Thyroid gland (tissue), 4 donors: ENCODE measurements at places on chromosomes 5 and 9. TPM values are rescaled to one million over a fixed set of nuclear protein-coding genes. Genes with fewer than 3 reads are reported as not detected.
A peak's percentile ranks its signal among the peaks of the same experiment; 100 is the strongest.

The SH3RF2 gene
- 20.8 TPM for total RNA-seq

DNA sequence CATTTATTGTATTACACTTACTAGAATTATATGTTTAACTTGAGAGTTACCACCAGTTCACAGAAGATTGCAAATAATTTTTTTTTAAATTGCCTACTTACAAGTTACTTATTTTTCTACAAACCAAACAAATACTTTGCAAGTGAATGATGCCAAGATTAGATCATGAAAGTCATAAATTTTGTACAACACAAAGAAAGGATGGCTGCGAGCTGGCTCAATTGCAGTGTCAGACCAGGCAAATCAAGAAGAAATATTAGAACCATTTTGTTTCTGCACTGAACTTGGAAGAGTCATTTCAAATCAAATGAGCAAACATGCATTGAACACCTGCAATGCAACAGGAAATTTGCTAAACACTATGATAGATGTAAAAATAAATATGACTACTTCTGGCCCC is 97.3 kb downstream of the PLCXD3 start:
- H3K36me3 ChIP-seq: no peaks in the 10 kb centered on the region
- H3K4me3 ChIP-seq: no peak overlapping the region
- DNase-seq: no peak
- H3K27ac ChIP-seq: no peak overlapping the region
- H3K4me1 ChIP-seq: no peaks in the 10 kb centered on the region

DNA sequence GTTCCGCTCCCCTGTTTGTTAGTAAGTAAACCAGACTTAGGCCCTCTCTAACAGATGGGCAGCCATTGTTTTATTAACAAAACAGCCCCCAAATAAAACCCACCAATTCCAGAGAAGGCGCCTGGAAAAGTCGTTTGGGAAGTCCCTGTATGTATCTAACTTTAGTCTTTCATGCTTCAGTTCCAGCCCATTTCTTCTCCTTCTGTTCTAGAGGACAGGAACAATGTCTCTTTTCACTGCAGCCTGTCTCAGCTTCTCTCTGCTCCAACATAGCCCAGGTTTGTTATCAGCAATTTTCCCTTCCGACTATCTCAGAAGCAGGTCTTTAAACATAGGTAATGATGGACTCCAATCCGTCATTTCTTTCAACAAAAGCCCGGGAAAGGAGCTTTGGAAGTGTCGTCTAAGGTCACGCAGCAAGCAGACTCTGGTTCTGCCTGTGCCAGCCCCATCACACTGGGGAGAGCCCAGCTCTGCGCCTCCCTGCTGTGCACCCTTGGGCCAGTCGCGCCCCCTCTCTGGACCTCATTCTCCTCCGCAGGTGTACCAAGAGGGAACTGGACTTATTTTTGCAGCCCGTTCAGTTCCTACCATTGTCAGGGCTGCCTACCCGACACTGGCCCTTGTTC is 9.6 kb upstream of the AKNA start:
- peak overlapping the region; percentile 66 for H3K27ac ChIP-seq
- no peak for DNase-seq

DNA sequence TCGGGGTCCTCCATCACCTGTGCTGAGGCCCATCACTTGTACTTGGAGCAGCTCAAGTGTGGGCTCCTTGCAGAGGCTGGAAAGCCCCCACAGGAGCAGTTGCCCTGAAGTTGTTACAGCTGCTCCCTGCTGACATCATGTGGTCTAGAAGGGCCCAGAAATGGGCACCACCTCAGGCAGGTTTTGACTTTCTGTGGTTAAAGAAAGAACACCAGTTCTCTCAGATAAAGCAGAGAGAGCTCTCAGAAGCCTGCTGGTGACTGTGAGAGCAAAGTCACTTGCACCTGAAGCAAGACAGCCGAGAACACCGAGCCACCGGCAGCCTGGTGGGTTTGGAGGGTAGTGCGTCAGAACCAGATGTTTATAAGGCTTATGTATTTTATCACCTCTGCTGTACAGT is 70.4 kb downstream of the MVB12B start:
- no peaks in the 10 kb centered on the region for H3K27me3 ChIP-seq
- no peaks in the 10 kb centered on the region for H3K4me1 ChIP-seq
- DNase-seq: no peak
- peaks cover 14% of the 10 kb centered on the region for H3K36me3 ChIP-seq

The PCDHGC3 gene
- total RNA-seq: 26.4 TPM

The IL5 gene
- total RNA-seq: not detected

DNA sequence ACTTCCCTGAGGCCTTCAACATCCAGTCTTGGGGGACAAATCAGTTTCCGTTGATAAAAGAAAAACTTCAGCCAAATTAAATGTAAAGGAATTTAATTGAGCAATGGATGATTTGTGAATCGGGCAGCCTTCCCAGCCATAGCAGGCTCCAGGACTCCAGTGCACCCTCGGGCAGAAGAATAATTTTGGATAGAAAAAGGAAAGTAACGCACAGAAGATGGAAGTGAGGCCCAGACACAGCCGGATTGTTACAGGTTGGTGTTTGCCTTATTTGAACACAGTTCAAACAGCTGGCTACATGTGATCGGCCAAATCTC is 19.1 kb downstream of the MRPL36 start:
- H3K36me3 ChIP-seq: no peaks in the 10 kb centered on the region
- no peaks in the 10 kb centered on the region for H3K4me1 ChIP-seq
- H3K27ac ChIP-seq: no peak overlapping the region
- no peaks in the 10 kb centered on the region for H3K27me3 ChIP-seq

The FAXDC2 gene
- 47.0 TPM for total RNA-seq

The DNM1 gene
- total RNA-seq: 5.6 TPM

GRCh38 chr5:179716286-179716685 is 16.3 kb upstream of the MAML1 start:
- H3K4me1 ChIP-seq: no peaks in the 10 kb centered on the region
- no peak overlapping the region for H3K4me3 ChIP-seq
- H3K27ac ChIP-seq: no peak overlapping the region
- peaks cover 77% of the 10 kb centered on the region for H3K36me3 ChIP-seq
- DNase-seq: no peak

- no peaks in the 10 kb centered on the region for H3K4me1 ChIP-seq
- H3K4me3 ChIP-seq: no peak overlapping the region
- H3K36me3 ChIP-seq: no peaks in the 10 kb centered on the region
- H3K27me3 ChIP-seq: no peaks in the 10 kb centered on the region
Observed at GRCh38 chr9:89590415-89590814, 14.4 kb upstream of the GADD45G start.

- no peak overlapping the region for H3K4me3 ChIP-seq
- no peak for DNase-seq
- H3K27ac ChIP-seq: no peak overlapping the region
Observed at GRCh38 chr9:132827366-132827765, 50.7 kb downstream of the AK8 start.

- H3K4me3 ChIP-seq: no peak overlapping the region
- no peaks in the 10 kb centered on the region for H3K36me3 ChIP-seq
- no peaks in the 10 kb centered on the region for H3K27me3 ChIP-seq
- no peaks in the 10 kb centered on the region for H3K4me1 ChIP-seq
- no peak for DNase-seq
Observed at GRCh38 chr5:152514827-152515397, 109.8 kb upstream of the NMUR2 start.

DNA sequence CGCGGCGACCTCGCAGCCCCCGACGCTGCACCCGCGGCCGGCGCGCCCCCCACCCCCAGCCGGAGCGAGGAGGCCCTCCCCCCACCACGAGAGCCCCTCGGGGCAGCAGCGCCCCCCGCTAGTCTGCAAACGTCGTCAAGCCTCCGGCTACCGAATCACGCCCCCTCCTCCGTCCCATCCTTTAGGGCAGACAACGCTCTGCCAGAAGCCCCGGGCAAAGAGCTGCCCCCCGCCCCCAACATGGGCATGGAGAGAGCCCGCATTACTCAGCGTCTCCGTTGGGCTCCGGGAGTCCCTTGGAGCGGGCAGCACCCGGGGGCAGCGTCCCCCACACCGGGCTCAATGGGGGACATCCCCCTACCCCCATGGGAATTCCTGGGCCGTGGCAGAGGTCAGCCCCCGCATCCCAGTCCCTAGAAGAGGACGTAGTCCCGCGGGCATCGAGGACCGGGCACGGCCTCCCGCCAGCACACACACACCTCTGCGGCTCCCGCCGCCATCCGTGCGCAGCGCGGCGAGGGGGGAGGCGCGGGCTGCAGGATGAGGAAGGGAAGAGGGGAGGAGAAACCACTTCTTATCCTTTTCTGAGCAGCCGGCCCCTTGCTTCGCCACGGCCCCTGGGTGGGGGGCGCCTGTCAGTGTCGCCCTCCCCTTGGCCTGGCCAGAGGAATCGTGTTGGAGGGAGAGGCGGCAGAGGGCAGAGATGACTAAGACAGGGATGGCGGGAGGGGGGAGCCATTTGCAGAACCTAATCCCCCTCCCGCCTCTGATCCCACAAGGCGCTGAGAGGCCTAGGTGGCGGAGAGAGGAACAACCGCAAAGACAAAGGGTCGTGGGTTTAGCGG is 750 bp downstream of the DNM1 start:
- H3K27me3 ChIP-seq: peaks cover 7% of the 10 kb centered on the region
- H3K4me3 ChIP-seq: peak overlapping the region; percentile 37
- DNase-seq: no peak
- H3K4me1 ChIP-seq: peaks cover 12% of the 10 kb centered on the region
- H3K36me3 ChIP-seq: no peaks in the 10 kb centered on the region
